T1000 (cell line): ENCODE measurements at places on chromosomes 5 and 9.

- DNase-seq = no peak
Observed at GRCh38 chr5:37208883-37209797, 40.0 kb downstream of the CPLANE1 start.

DNA sequence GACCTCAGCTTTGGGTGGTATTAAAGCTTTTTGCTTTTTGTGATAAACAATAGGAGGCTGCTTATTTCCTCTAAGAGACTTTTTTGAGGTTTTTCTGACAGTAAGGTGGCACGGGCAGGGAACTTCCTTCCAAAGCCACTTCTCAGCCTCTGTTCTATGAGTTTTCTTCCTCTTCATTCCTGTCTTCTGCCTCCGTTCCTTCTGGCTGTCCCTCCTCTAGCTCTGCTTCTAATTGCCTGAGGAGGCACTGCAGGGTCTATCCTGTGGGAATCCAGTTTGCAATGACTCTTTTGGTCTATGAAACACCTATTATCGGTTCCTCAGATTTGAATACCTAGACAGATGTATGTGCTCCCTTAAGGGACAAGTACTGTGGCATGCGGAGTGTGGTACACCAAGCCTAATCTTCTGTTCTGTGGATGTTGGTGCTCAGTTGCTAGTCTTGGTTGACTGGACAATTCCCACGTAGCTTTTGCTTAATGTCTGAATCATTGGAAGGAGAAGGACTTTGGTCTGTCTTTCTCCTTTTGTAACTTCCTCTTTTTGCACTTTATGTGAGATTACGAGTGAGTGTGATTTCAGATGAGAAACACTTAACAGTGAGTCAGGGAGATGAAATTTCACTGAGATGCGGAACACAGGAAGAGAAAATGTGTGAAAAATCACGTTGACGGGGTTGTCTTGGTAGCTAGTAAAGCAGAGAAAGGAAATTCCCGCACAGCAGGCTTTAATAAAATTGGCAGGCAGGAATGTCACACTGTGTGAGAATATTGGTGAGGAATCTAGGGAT lies 305.2 kb downstream of the EFNA5 start:
- no peak for DNase-seq

GRCh38 chr5:131019601-131020315 lies 145.3 kb downstream of the HINT1 start:
- no peak for DNase-seq

DNA sequence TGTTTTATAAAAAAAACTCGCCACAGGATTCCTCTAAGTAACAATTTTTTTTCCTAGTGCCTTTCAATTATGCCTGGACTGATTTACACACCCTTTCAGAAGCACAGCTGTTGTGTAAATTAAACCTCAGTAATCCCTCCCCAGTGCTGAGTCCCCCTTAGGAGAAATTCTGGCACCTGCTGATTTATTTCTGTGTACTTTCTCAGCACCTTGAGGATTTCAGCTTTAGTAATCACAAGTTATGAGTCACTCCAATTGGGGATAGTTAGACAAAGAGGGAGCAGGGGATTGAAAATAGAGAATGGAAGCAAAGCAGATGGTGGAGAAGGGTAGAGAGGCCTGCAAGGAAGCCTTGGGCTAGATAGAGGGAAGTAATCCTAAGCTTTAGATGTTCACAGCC lies 171.7 kb downstream of the TTLL11 start:
- DNase-seq = no peak

GRCh38 chr9:613771-614347 lies 227.6 kb upstream of the DMRT1 start:
- peak; percentile 8 for DNase-seq
